AG09309 (cell line): ENCODE measurements at places on chromosomes 16 and 17.

GRCh38 chr16:30340621-30341020, 14.5 kb downstream of the CD2BP2 start:
- DNase-seq: no peak

GRCh38 chr16:69618307-69618706, 52.5 kb downstream of the NFAT5 start:
- DNase-seq: no peak

GRCh38 chr17:830381-830780, 48.2 kb downstream of the MRM3 start:
- no peak for DNase-seq

DNA sequence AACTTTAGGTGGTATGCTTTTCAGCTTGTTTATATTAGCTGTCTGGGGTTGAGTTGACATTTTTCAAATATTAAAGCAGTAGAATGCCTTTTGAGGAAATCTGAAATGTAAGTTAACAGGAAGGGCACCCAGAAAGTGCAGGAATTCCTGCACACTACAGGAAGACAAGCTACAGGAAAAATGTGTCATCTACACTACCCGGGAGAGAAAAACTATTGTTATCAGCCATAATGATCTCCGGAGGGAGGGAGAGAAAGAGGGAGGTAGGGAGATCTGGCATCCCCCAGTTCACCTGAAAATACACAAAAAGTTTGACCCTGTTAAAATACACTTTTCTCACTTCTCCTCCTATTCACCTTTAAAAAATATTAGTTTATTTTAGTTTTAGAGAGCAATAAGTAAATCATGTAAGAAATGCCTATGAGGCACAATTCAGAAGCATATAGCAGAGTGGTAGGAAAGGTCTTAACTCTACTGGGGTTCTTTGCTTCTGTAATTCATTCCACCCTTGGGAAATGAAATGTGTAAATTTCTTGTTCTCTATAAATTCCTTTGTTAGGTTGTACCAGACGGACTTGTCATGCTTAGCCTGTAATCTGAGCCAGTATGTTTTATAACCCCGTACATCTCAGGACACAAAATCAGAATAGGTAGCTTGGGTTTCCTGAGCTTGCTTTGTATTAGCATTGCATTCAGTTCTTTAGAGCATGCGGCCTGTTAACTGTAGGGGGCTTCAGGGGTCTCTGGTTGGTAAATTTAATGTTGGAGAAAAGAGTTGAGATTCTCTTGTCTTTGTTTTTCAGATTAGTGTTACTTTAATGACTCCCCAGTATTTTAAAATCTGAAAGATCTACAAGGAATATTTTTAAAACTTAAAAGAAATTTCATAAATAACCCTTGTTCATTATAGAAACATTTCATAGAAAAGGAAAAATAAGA, 3.3 kb downstream of the MAP2K6 start:
- no peak for DNase-seq

- no peak for DNase-seq
Measured at GRCh38 chr16:12182212-12182611, 205.7 kb downstream of the SNX29 start.

GRCh38 chr16:48870141-48870540, 260.2 kb upstream of the N4BP1 start:
- no peak for DNase-seq

DNA sequence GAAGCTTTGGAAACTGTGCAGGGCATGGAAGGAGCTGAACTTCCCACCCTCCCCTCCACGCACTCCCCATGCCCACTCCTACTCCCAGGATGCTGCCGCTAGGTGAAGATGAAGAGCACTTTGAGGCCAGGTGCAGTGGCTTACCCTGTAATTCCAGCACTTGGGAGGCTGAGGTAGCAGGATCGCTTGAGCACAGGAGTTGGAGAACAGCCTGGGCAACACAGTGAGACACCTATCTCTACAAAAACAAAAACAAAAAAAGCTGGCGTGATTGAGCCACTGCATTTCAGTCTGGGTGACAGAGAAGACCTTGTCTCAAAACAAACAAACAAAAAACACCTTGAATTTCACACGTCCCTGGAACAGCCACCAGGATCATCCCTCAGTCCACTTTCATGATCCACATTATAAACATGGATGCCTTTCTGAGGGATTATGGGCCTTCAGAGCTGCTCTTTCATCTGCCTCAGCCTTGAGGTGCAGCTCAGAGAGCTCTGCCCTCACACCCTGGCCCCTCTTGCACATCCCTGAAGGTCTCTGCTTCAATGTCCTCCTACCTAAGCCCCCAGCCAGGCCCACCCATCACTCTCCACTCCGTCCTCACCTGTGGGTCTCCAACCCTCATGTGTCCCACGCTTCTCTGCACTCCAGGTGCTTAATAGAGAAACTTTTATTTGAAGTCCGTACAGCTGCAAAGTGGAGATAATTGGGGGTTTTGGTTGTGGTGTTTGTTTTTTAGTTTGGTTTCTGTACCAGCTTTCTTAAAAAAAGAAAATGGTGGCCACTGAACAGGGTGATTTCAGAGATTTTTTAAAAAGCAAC, 25.8 kb downstream of the PHB1 start:
- DNase-seq: no peak

DNA sequence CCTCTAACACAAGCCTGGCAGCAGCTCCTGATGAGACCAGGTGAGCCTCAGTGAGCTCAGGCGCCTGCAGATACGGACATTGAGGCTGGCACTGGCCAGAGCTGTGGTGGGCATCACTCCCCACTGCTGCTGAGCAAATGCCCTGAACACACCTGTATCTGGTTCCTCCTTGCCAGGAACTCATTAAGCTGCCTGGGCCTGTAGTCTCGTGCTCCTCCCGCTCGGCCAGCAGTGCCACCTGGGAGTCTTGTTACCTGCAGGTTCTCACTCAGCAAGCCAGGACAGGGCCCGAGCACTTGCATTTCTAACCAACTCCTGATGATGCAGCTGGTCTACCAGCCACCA, 13.3 kb downstream of the EIF4A3 start:
- DNase-seq: no peak

DNA sequence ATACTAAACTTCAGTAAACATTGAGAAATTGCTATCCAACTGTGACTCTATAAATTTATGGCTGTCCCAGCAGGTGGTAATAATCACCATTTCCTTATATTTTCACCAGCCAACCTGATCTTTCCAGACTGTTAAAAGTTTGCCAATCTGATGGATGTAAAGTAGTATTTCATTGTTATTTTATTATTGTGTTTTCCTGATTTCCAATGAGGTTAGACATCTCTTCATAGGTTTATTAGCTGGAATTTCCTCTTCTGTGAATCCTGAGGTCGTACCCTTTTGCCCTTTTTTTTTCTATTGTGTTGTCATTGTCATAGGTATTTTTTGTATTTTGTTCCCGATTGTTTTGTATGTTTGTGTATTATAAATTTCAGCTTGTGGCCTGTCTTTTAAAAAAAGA, 31.7 kb downstream of the BMERB1 start:
- no peak for DNase-seq

GRCh38 chr17:9538626-9539025, 37.0 kb downstream of the STX8 start:
- DNase-seq: no peak

GRCh38 chr16:57530104-57530521, 6.3 kb downstream of the CCDC102A start:
- no peak for DNase-seq

DNA sequence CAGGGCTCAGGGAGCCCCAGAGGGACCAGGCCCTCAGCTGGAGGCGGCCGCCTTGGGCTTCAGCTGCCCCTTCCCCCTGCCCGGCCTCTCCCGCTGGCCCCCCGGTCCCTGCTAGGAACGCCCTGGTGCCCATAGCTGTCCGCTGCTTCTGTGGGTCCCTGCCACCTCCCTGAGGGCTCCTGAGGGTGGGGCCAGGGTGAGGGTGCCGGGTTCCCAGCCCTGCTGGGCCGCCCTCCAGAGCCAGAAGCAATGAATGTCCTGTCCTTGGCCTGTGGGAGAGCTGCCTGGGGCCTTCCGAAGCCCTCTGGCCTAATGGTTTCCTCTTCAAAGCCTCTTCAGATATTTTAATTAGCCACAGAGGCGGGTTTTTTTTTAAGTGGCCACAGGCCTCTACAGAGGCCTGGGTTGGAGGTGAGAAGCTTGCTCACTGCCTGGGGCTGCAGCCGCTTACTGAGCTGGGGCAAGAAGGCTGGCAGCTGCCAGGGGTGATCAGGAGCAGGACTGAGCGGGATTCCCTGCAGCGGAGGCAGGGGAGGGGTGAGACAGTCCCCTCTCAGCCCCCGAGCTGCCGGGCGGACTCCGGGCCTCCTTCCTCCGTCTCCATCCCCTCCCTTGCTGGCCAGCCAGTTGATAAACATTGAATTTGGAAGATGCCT, 9.9 kb downstream of the CENPX start:
- no peak for DNase-seq

DNA sequence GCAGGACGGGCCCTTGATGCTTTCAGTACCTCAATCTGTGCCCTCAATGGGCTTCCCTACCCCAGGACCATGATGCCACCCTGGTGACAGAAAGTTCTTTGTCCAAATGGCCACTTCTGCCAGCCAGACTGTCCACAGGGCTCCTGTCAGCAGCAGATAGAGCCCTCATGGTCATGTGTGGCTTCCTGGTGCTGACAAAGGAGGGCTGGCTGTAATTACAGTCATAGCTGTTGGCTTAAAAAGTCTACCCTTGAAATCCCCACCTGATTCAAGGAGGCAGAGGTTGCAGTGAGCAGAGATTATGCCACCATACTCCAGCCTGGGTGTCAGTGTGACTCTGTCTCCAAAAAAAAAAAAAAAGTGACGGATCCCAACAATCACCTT, 3.3 kb downstream of the TRPV2 start:
- no peak for DNase-seq

- DNase-seq: no peak
Measured at GRCh38 chr16:31072540-31073141, 1.4 kb downstream of the ZNF668 start.

GRCh38 chr16:48271728-48272127, 24.4 kb upstream of the ABCC11 start:
- no peak for DNase-seq

- DNase-seq: no peak
Measured at GRCh38 chr16:81035975-81036750, 521 bp downstream of the ATMIN start.

DNA sequence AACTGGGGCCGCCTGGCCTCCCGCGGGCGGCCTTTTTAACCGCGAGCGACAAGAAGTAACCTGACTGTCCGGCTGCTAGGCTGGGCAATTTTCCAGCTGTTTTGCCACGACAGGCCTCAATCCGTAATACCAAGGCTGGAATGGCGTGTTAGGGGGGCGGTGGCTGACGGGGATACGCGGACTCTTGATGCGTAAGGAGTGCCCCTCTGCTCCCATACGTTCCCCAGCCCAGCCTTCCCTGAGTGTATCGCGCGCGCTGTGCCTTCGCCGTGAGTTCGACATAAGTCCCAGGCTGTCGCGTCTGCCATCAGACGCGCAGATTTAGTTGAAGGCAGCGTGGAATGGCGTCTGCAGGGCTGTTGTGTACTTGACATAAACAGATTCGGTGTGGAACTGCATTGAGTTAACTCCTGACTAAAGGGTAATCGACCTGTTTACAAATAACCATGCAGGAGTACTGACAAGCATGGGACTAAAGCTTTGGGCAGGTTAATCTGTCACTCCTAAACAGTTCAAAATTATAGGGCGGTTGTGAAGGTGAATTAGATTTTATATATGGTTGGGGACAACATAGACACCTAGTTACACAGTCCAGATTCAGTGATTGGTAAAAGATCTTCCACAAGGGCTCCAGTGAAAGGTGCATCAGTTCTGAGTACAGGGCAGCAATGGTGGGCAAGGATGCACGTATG, 16.6 kb upstream of the ERN1 start:
- no peak for DNase-seq

DNA sequence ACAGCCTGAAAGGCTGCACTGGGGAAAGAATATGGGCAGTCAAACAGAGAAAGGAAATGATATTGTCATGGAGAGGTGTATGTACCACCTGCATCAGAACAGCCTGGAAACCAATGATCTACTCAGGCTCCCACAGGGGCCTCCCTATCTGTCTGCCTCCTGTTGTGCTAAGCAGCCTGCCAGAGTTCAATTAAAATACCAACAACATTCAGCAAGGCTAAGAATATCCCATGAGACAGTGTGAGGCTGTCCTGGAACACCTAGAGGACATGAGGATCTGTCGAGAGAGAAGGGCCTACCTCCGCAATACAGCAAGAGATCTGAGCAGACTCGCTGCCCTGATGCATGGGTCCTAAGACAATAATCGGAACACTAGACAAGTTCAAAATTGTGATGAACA, 8.4 kb downstream of the FXR2 start:
- DNase-seq: no peak

GRCh38 chr17:50767030-50767429, 288 bp downstream of the ANKRD40CL start:
- DNase-seq: no peak

DNA sequence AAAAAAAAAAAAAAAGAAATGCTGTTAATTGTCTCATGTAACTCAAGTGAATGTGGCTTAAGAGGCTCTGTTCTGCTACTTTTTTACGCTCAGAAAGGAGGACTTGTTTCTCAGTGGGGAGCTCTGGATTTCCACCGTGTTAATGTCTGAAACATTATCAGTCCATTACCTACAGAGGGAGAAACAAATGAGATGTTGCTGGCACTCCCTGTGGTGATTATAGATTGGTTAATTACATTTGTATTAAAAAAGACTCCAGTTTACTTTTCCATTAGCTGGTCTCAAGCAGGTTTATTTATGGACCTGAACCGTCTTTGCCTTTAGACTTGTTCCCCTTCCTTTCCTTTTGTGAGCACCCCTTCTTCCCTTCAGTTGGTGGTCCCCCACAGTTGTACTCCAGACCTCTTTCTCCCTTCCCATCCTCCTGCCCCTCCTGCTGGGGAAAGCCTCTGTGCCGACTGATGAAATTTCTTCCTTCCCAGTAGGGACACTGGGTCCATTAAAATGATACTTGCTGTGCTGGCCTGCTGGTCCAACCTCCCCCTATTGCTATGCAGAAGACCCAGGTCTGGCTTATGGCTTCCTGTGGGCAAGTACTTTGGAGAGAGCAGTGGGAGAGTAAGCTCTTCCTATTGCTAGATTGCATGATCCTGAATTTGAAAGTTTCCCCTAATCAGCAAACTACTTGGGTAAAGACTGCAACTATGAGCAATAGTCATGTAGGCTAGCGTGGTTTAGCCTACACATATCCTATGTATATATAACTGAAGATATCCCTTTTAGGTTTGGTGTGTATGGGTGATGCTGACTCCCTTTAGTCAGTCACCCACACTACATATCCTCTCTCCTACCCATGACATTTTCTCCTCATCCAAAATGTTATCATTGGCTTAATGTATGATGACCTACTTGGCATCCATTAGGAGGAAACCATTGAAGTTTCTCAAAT, 8.1 kb downstream of the CDC6 start:
- DNase-seq: no peak

DNA sequence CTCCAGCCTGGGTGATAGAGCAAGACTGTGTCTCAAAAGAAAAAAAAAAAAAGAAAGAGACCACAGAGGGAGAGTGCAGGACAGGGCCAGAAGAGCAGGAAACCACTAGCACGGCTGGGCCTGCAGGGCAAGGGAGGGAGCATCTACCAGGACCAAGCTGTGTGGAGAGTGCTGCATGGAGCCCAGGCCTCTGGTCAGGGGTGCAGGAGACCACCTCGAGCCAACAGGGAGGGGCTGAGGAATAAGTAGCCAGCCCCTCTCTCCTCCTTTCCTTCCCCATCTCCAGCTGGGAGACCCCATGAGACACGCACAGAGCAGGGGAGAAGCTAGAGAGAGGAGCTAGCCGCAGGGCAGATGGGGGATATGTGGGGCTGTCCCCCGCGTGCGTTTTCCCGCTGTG, 67.0 kb upstream of the DNAH17 start:
- no peak for DNase-seq
